ENCODE measurements at places on chromosomes 7 and 10.

DNA sequence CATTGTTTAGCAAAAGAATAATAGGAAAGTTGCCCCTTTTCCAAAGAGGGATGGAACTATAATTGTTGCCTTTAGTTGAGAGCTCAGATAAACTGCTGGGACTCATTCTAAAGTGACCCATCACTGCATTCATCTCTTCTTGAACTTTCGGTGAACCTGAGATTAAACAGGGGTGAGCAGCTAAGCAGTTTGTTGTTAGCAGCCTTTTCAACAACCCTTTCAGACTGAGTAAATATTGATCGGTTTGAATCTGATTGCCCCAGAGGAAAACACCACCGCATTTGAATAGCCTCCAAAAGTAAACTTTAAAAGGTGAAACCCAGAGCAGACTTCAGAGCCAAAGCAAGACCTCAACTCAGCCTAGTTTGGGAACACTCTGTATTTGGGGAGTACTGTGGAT is 4.7 kb downstream of the HOXA1 start:
- DNase-seq, result no peak

DNA sequence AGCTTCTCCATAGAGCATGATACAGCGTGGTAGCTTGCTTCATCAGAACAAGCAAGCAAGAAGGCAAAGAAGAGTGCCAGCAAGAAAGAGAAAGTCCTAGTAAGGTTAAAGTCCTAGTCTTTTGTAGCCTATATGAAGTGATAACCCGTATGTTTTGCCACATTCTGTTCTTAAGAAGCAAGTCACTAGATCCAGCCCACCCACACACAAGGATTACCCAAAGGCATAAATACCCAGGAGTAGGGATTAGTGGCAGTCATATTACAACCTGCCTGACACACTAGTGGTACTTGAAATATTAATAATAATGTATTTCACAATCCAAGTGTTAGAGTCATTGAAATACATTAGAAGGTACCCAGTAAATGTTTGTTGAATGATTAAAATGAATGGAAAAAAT is 285.5 kb downstream of the HPSE2 start:
- no peak for DNase-seq

GRCh38 chr10:30481603-30482002 is 47.6 kb downstream of the MAP3K8 start:
- DNase-seq, result no peak

DNA sequence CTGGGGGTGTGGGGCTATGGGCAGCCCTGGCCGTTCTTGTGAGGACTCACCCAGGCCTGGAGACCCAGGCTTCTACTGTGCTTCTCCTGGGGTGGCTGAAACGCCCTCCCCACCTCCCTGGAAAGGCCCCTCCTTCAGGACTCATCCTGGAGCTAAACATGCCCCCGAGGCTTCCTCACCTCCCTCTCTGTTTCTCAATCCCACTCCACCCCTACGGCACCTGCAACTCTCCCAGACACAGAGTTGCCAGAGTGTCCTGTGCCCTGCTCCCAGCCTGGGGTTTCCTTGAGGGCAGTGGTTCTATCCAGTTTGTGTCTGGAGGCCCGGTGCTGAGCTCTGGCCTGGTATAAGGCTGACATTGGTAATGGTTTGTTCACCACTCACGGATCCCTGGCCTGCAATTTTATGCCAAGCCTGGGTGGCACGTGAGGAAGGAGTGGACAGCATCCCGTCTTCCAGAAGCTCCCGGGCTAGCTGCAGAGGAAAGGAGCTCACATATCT is 68.0 kb downstream of the GRID1 start:
- DNase-seq, result peak; percentile 3

GRCh38 chr10:118522791-118523498 is 72.5 kb downstream of the PRLHR start:
- no peak for DNase-seq

Data from WERI-Rb-1 (cell line).